SW 1271 (cell line): ENCODE measurements at places on chromosomes 12 and 14.

GRCh38 chr14:56817396-56817921 lies 7.2 kb upstream of the OTX2 start:
- DNase-seq: no peak

- DNase-seq: no peak
Measured at GRCh38 chr12:106285982-106286381, 16.6 kb upstream of the TCP11L2 start.

DNA sequence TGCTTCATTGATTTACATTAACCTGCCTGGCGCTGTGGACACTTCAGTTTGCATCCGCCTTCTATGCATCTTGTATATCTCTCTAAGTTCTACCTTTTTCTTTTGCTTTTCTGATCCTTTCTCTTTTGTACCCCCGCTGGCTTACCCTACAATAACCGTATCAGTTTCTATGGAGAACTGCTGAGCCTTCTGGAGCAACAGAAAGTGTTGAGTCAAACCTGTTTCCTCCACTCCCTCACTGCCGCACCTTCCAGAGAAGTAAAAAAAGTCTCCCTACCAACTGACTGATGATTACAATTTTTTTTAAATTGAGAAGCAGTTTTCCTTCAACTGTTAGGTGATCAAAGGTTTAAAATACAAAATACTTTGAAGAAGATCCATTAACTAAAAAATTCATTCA lies 17.4 kb downstream of the EXD2 start:
- DNase-seq: no peak

GRCh38 chr14:32150392-32150791 lies 51.5 kb upstream of the RNU6-7 start:
- no peak for DNase-seq

DNA sequence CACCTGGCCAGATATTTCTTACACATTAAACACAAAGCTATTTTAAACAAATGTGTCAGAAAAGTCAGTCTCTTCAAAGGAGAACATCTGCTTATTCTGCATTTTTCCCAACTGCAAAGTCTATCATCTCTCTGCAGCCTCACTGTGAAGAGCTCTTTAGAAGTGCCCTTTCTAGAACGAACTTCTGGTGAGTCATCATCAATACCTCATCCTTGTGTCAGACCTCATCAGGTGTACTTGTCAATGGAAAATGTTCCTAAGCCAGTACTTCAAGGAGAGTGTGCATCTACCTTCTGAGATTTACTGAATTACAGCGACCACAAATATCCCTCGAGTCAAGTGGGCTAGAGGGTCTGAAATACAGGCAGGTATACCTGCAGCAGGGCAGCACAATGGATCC lies 457.3 kb downstream of the LRIG3 start:
- DNase-seq: no peak

DNA sequence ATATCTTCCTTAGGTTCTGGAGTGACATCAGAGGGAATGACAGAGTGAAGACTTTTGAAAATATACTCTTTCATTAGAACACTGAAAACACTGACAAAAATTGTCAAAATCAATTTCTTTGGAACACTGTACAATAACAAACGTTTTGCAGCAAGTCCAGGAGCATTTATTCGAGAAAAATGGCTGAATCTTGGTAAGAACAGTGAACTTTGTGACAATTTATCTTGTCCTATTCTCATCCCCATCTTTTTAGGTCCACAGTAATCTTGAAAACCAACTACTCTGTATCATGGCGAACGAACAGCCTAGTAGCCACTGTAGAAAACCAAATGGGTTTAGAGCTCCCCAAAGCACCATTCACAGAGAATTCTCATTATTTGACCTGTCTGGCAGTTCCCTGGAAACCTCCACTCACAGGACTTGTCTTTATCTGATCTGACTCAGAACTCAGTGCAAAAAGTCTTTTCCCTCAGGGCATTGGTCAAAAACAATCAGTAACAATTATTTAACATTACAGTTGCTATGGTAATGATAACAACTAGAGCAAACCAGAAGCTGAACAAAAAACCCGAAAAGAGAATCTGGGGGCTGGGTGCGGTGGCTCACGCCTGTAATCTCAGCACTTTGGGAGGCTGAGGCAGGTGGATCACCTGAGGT lies 20.3 kb upstream of the PPP2R5E start:
- DNase-seq: no peak

DNA sequence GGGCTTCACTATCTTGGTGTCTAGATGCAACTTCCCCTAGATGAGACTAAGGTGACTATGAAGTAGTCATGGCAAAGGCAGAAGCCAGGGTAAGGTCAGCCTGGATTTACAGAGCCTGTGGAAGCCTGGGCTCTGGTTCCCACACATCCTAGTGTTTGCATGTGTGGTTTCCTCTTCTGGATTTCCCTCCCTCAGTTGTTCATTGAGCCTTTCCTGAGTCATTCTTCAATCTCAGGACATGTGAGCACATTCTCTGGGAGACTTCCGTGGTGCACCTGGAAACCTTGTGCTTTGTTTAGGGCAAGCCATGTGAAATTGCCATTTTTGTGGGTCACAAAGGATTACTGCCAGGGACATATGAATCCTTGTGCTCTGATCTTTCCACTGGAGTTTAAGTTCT lies 236.6 kb downstream of the C12orf75 start:
- no peak for DNase-seq

GRCh38 chr12:118830296-118830695 lies 151.0 kb upstream of the SRRM4 start:
- DNase-seq: no peak

- DNase-seq: no peak
Measured at GRCh38 chr12:71220260-71220659, 62.5 kb upstream of the TSPAN8 start.

DNA sequence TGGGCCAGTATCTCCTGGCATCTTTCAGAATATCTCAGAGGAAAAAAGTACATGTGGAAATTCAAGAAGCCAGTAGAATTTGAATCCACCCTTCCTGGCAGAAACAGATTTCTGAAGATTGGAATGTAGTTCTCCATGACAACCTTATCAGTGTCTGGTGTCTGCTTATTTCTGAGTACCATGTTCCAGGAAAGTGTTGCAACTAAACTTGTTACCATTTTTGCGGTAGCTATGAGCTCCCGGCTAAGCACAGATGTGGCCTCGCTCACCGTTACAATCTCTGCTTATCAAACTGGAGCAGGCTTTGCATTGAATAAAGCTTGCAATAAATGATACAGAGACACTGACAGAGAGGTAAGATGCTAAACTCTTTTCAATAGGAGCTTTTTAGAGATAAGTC lies 13.0 kb upstream of the ITPR2 start:
- no peak for DNase-seq

DNA sequence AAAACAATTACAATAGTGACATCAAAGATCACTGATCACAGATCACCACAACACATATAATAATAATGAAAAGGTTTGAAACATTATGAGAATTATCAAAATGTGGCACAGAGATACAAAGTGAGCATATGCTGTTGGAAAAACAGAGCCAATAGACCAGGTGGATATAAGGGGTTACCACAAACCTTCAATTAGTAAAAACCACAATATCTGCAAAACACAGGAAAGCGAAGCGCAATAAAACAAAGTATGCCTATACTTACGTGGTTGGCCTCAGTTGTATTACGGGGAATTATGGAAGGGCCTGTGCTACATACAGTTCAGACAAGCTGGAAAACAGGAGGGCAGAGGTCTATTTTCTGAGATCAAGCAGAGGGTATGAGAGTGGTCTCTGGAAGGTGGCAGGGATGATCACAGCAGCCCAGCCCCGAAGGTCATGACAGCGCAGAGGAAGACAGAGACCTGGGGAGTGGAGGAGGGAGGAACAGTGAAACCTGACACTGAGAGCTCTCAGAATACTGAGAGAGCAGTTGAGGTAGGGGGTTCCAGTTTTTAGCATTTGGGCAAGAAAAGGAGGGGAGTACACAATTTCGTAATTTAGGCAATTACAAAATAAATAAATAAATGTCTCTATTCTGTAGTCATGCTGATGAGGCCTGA lies 41.3 kb downstream of the IFNG start:
- no peak for DNase-seq

- no peak for DNase-seq
Measured at GRCh38 chr12:91651728-91652127, 469.1 kb upstream of the DCN start.

GRCh38 chr12:109617491-109617890 lies 43.9 kb downstream of the MVK start:
- DNase-seq: no peak

DNA sequence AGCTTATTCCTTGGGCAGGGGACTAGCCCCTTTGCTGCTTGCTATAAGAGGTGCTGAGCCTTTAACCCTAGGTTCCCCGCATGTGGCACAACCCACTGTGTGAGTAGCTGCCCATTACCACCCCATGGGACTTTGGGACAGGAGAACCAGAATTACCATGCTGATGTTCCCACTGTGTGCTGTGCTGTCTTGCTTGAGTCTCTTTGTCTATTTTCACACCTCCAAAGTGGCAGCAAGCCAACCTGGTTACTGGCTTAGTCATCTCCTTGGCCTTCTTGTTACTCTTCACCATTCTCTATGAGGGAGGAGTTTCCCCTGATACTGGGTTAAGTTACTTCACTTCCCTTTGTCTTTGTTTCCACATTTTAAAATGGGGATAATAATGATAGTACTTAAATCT lies 73.4 kb upstream of the ETV6 start:
- no peak for DNase-seq

- DNase-seq: no peak
Measured at GRCh38 chr14:96098999-96099335, 59.8 kb downstream of the C14orf132 start.

- DNase-seq: peak; percentile 10
Measured at GRCh38 chr12:66548338-66549049, 130.4 kb downstream of the GRIP1 start.

DNA sequence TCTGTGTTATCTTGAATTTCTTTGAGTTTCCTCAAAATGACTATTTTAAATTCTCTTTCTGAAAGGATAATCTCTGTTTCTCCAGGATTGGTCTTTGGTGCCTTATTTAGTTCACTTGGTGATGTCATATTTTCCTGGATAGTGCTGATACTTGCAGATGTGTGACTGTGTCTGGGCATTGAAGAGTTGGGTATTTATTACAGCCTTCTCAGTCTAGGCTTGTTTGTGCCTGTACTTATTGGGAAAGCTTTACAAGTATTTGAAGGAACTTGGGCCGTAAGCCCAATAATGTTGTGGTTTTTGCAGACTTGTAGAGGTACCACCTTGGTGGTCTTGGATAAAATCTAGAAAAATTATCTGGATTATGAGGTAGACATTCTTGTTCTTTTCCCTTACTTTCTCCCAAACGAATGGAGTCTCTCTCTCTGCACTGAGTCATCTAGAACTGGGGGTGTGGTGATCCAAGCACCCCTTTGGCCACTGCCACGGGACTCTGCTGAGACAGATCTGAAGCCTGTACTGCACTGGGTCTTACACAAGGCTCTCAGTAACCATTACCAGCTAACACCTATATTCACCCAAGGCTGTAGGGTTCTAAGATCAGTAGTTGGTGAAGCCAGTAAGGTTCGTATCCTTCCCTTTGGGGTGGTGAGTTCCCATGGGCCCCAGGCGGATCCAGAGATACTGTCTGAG lies 703.7 kb upstream of the MGAT4C start:
- no peak for DNase-seq

DNA sequence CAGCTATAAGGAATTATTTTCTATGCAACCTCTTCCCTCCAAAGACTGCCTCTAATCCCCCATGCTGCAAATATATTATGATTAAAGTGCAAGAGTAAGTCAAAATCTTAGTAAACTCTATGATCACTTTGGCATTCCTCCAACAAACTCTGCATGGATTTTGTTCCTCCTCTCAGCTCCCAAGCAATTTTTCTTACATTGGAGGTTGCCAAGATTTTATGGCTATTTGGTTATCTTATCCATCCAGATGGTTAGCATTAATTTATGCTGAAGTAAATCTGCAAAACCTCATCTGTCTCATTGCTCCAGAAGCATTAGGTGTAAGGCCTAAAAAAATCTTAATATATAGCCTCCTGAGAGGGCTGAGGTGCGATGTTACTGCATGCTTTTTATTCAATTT lies 228.1 kb downstream of the CHST11 start:
- no peak for DNase-seq

DNA sequence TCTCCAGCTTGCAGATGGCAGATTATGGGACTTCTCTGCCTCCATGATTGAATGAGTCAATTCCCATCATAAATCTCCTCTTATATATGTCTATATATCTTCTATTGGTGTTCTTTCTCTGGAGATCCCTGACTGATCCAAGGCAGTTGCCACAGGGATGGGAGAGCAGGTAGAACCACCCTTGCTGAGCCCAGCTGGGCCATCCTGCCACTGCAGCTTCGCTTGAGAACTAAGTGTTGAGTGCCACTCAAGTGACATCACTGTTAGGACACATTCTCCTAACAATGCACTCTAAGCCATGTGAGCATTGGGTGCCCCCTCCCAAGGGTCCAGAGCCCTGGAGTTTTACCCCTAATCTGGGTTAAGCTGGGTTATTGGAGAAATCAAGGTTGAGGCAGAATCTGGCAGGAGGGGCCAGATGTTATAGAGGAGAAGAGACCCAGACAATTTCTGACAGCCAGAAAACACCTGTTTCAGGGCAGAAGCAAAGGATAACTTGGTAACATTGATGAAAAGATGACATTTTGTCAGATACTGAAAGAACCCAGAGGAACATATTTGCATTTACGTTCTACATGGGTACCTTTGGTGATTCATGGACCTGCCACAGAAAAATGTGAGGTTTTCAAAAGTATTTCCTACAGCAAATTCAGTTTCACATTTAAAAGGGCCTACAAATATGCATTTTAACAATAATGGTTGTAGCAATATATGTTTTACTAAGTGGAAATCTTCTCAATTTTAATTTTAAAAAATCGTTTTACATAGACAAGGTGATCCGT lies 57.2 kb upstream of the MAX start:
- no peak for DNase-seq

DNA sequence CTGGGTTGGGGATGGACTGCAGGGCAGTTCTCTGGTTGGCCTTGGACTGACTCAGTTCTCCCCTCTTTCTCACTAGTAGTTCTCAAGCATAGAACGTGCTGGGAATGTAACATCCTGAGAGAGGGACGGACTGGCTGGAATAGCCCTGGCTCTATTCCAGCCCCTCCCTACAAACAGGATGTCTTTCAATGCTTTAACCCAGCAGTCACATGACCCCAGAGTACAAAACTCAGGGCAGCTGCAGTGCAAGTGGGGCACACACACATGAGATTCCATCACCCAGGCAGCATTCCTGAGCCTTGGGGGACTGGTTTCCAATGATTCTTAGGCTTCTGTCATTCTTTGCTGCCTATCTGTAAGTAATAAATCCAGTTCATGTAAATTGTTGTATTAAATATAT lies 1.6 kb upstream of the ACOT6 start:
- DNase-seq: no peak

DNA sequence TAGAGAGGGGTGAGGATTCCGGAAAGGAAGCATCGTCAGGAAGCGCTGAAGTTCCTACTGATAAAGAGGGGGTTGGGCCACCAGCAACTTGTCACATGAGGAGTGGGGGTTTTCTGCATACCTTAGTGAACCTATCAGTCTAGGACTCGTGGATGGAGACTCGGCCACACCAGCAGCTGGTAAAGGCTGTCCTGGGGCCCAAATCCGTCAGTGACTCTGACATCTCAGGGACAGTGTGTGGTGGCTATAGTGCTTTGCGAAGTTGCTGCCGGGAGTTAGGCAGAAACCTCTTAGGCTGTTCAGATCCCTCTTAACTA lies 16.4 kb downstream of the RNASE2 start:
- no peak for DNase-seq
